ENCODE measurements at places on chromosomes 7 and 10.
A peak's percentile ranks its signal among the peaks of the same experiment; 100 is the strongest.

- DNase-seq: peak; percentile 45
Measured at GRCh38 chr7:127900732-127901685, 130.2 kb downstream of the LRRC4 start.

DNA sequence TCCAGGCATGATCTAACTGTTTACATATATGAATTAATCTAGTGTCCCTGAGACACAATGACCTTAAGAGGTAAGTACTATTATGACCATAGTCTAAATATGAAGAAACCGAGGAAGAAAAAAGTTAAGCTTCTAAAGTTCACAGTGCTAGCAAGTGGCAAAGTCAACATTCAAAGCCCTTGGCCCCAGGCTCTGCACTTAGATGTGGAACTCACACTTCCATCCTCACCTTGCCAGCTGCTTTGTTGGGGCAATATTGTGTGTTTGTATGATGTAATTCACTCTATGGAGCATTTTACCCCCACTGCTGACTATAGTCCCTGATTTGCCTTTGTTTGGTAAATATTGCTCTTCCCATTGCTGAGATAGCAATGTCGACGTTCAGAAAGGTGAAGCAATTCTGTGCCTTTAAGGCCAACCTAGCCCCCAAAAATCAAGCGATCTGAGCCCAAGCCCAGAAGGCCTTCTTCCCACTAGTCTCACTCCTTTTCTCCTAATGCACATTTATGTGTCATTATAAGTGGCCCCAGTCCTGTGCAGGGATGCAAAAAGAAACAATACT, 487.6 kb upstream of the ZMIZ1 start:
- no peak for DNase-seq

- no peak for DNase-seq
Measured at GRCh38 chr7:3480197-3480596, 179.1 kb downstream of the SDK1 start.

DNA sequence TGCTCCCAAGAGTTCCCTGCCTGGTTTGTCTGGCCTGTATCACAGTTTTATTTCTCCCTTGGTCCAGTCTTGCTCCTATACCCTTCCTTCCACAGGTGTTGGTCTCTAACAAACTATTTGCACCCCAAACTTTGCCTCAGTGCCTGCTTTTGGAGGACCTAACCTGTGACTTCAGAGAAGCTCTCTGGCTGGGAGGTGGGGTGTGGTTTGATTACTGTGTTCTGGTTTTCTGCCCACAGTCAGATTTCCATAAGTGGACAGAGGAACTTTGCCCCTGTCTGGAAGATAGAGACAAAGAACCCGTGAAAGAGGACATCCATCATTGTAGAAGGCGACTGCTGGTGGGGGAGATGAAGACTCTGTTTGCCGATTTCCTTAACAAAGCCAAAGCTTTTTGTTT, 55.8 kb upstream of the TRIL start:
- DNase-seq: no peak

DNA sequence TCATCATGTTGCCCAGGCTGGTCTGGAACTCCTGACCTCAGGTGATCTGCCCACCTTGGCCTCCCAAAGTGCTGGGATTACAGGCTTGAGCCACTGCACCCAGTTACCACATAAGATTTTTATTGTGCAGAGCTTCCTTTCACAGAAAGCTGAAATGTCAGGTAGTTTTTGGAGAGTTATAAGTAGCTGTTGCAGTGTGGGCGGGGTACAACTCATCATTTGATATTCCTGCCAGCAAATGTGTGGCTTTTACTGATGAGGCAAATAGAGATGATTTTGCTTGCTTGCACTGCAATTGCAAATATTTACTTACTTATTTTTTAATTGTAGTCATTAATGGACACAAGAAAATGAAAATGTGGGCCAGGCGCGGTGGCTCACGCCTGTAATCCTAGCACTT, 32.4 kb downstream of the NKX2-3 start:
- DNase-seq: no peak

Data from pons (tissue), 1 donor.